ENCODE measurements at places on chromosomes 12 and 14.
A peak's percentile ranks its signal among the peaks of the same experiment; 100 is the strongest.

DNA sequence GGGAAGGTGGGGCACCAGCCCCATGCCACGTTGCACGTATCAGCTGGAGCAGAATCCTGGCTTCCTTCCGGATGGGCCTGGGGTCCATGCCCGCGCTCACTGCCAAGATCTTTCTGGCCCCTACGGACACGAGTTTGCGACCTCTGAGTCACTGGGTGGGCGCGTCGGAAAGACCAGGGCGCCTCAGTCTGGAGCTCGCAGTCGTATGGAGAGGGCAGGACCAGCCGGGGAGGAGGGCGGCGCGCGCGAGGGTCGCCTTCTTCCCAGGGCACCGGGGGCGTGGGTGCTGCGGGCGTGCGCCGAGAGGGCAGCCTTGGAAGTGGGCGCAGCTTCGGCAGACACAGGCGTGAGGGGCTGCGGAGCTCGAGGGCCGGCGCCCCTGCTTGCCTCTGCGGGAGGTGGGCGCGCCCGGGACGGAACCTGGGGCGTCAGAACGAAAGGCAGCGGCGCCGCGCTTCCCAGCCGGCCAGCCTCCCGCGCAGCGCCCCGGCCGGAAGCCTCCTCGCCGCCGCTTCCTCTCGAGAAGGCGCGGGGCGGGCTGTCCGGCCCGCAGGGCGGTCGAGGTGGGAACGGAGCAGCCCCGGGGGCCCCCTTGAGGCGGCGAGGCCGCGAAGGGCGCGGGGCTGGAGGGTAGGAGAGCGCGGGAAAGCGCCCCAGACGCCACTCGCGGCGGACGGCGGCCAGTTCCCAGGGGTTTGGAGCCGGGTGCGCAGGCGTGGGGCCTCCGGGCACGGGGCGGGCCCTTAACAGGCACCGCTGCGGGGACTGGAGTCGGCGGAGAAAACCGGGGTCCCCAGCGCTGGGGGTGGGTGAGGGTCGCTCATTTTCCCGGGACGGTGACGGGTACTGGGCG, at the start of gene ARL6IP4:
Gene ARL6IP4, plus strand, starts transcription at position 499 of the 853 bp plus-strand sequence. CDS start 459 bp downstream, outside the sequence.
- peak; percentile 37 for DNase-seq

GRCh38 chr12:79370021-79370420, 320.7 kb downstream of the PAWR start:
- no peak for DNase-seq

GRCh38 chr12:116591855-116592637, 32.9 kb downstream of the MAP1LC3B2 start:
- DNase-seq: no peak

GRCh38 chr12:15806826-15807225, 17.6 kb upstream of the EPS8 start:
- DNase-seq: no peak

GRCh38 chr12:105470601-105471000, 140.1 kb downstream of the C12orf75 start:
- no peak for DNase-seq

DNA sequence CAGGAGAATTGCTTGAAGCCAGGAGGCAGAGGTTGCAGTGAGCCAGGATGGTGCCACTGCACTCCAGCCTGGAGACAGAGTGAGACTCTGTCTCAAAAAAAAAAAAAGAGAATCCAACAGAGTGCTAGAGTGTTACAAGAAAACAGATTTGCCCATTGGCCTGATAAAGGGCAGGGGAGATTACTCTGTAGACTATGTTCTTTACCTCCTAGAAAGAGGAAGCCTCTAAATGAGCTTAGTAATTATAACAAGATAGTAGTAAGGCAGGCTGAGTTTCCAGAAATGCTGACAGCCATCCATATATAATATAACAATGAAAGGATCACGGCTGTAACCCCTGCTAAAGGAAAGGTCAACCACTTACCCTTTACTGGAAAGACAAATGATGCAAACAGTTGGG, 24.4 kb downstream of the AK7 start:
- DNase-seq: no peak

DNA sequence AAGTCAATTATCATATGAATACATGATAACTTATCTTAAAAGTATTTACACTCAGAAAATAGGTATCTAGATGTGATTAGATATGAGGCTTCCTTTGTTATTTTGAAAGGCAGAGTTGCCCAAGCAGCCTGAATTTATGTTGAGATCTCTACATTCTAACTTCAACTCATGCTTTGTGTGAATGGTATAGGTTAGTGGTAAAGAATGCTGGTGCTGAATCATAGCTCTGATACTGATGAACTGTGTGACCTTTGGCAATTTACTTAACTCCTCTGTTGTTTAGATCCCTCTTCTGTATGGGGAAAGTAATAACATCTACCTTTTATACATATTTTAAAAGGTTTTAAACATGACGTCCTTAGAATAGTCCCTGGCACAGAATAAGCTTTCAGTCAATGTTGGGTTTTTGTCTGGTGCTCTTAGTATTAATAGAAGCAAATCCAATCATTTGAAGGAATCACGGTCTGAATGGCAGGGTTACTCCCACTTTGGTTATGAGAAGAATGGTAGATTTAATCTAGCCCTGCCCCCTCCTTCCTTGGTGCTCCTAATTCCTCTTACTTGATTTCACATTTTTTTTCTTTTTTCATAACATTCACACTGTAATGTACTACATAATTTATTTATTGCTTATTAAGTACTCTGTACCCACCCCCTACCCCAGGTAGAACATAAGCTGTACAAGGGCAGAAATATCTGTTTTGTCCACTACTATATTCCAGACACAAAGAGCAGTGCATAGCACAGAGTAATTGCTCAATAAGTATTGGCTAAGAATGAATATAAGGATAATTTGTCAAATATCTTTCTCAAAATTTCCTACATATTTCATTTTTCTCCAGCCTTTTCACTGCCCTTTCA, 203.3 kb upstream of the KRR1 start:
- no peak for DNase-seq

- no peak for DNase-seq
These were observed 20.0 kb upstream of the FICD start for GRCh38 chr12:108495054-108495453.

- DNase-seq: no peak
These were observed 240.0 kb downstream of the DIO2 start for GRCh38 chr14:79971330-79971729.

- DNase-seq: no peak
These were observed 292.6 kb upstream of the SYT1 start for GRCh38 chr12:78571953-78572352.

- DNase-seq: no peak
These were observed 124.9 kb downstream of the ATP23 start for GRCh38 chr12:58066296-58066695.

GRCh38 chr12:11651381-11651780, 1.9 kb downstream of the ETV6 start:
- no peak for DNase-seq

DNA sequence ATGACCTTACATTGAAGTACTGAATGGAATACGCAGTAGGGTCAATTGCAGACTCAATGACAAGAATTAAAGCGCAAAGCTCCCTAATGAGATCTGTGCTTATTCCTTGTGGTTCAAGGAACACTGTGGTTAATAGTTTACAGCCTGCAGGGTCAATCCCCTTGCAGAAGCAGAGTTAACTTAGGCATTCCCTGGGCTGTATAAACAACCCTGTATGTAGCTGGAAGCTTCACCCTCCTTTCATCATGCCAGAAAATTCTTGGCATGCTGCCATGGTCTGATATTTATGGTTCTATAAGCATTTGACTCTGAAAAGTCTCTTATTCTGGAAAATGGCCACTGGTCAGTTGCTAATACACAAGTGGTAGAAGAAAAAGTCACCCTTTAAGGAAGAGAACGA, 227.7 kb downstream of the NOVA1 start:
- DNase-seq: no peak

DNA sequence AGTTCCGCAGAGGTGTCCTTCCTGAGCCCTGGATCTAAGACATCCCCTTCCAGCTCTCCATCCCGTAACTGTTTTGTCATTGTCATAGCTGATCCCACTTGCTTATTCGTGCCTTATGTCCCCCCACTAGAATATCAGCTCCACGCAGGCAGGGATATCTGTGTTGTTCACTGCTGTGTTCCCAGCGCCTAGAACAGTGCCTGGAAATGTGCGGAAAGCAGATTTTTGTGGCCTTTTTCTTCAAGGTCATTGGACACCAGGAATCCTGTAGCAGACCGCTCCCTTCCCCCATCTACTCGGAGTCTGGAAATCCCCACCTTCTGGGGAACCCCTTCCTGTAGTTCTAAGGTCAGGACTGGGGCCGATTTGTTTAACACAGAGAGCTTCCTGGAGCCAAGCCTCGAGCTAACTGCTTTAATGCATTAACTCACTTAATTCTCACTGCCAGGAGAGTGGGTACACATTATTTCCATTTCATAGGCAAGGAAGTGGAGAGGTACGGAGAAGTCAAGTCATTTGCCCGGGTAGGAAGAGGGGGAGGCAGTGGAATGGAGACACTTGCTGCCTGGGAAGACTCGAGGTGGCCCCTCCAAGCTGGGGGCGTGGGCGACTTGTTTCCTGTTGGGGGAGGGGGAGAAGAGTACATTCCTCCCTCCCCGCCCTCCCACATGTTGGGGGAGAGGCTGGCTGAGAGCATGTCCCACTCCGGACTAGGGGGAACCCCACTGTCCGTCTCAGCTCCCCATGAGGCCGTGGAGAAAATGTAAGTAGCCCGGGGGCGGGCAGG, 1.2 kb upstream of the SH2B3 start:
- no peak for DNase-seq

DNA sequence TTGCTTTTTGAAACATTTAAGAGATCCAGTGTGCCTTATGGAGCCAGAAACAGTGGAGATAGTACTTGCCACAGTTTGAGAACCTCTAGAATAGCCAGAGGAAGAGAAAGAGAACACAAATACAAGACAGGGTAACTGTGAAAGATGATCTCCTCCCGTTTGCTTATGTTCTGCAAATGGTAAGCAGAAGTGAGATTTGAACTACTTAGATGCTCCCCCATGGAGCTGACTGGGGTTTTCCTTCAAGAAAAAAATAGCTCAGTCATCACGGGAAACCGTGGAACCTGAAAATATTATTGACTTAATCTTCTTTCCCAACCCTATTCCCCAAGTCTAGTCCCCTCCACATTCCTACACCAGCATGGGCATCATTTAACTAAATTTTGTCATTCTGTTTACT, 87.1 kb downstream of the KIF21A start:
- DNase-seq: no peak

GRCh38 chr12:20421421-20421820, 53.1 kb downstream of the PDE3A start:
- DNase-seq: no peak

DNA sequence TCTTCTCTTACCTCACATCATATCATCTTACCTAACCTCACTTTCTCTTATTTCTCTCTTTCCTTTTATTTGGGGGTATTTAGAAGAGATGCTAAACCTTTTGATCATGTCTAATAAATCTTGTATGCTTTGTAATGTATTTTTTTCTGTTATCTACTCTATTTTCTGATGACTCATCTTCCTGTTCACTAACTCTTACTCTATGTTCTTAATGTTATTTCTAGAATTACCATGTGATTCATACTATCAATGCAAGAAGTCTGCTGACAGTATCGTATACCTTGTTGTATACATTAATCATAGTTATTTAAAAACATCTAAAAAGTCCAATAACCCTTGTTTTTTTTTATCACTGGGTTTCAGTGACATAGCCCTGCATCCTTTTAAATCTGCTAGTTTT, 62.3 kb downstream of the MGAT4C start:
- no peak for DNase-seq

DNA sequence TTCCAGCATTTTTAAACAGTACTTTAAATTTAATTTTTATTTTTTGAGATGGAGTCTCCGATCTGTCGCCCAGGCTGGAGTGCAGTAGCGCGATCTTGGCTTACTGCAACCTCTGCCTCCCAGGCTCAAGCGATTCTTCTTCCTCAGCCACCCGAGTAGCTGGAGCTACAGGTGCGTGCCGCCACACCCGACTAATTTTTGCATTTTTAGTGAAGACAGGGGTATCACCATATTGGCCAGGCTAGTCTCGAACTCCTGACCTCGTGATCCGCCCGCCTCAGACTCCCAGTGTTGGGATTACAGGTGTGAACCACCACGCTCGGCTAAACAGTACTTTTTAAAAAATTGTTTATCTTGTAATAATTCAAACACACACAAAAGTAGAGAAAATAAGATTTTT, 4.2 kb upstream of the FOXJ2 start:
- DNase-seq: no peak

DNA sequence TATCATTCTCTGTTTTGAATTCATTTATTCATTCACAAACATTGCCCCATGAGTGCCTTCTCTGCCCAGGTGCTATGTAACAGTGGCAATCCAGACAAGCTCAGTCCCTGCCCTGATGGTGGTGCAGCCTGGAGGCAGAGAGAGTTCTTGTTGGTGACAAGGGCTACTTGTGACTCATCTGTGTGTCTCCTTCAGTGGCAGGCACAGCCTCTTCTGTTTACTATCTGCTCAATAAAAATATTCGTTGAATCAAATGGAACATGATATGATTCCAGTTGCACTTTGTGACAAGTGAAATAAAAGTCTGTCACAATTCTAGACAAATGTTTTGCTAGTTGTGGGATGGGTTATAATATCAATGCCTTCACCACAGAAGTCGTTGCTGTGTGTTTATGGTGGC, 20.6 kb upstream of the CPM start:
- DNase-seq: no peak

GRCh38 chr12:3670083-3670620, 82.8 kb downstream of the CRACR2A start:
- DNase-seq: no peak

DNA sequence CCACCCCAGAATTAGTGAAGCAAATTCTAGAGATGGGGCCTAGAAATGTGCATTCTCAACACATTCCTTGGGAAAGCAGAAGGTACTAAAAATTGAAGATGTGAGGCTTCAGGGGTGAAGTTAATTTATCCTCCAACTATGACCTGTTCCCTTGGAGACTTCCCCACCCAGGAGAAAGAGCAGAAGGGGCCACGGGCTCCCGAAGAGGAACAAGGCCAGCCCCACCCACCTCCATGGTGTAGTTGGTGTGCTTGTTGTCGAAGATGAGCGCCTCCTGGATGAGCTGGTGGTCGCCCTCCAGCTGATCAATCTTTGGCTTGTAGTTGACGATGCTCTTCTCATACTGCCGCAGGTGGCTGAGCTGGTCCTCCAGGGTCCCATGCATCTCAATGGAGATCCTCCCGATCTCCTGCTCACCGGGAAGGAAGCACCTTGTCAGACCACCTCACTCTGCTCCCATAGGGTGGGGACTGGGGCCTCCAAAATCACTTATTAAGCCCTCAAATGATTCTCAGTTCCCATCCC, 87.8 kb upstream of the ZFP36L1 start:
- no peak for DNase-seq

DNA sequence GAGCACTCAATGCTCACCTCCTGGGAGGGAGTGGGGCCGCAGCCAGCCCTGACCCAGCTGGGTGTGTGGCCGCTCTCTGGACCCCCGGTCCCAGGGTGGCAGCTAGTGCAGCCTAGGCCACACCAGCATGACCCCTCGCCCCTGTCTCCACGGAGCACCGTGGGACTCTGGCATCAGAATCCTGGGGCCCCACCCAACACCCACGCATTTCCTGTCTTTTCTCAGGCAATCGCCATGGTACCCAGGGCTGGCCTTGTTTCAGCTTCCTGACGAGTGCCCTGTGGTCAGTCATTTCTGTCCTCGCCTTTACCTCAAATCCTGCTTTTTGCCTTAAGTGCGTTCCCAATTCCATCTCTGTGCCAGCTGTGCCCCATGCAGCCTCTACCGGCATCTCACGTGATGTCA, 15.9 kb downstream of the PACS2 start:
- DNase-seq: no peak
